ENCODE measurements at places on chromosomes 5 and 9.

GRCh38 chr9:106020186-106020585, 325.8 kb downstream of the TMEM38B start:
- DNase-seq = no peak

DNA sequence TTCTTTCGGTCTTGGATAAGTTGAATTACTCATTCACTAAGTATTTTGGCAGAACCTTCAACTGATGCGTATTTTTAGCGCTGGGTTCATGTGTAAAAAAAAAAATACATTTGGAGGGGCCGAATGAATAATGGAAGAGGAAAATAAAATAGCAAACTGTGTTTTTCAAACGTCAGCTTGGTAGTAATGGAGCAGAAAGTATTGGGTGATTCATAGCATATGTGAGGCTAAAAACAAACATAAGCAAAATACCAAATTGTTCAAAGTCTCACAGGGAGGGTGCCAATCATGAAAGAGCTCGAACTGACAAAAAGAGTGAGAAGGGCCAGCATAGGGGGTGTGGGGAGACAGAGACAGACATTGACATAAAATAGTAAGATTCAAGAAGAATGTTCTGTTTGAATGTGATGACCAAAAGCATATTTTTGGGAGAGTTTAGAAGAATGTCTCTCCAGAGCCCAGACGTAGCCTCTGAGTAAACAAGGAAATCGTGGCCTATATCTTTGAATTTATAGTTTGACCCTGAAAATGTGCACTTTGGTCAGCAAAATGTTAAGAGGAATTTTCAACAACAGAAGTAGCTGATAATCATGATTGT, 174.9 kb upstream of the HMHB1 start:
- no peak for DNase-seq

DNA sequence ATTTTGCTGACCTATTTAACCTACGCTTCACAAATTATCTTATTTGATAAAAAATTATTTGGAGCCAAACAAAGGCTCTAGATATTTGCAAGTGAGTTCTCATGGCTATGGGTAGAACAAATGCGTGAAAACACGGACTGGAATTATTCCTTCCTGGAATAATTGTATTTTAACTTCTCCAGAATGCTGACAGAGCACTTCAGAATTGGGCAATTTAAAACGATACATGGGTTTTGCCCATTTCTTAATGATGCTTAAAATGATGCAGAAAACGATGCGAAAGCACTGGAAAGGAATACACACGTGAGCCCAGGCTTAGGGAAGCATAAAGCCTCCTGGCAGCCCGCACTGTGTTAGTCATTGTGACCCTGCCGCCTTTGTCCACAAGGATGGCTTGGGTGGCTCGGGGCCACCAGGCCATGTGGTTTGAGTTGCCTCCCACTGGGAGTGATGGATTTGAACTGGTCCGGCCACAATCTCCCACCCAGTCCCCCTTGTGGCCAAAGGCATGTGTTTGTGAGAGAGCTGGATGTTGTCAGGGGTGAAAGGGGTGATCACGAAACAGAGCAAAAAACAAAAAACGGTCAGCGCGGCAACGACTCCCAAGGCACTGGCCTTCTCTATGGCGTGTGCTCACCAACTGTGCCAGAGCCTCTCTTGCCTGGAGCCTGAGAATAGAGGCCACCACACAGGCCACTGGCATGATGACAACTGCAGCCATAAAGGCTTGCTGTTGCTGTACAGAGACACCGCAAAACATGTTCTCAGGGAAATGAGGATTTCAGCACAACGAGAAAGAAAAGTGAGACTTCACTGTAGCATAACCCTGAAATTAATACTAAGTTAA, 234.2 kb upstream of the ADAMTS16 start:
- DNase-seq = no peak

- no peak for DNase-seq
Measured at GRCh38 chr5:176673651-176674583, 26.6 kb downstream of the TSPAN17 start.

- no peak for DNase-seq
Measured at GRCh38 chr5:1125030-1125357, 13.1 kb upstream of the SLC12A7 start.

GRCh38 chr9:135388530-135388929, 91.1 kb upstream of the PPP1R26 start:
- DNase-seq = no peak
